Stimulated activated CD8-positive, alpha-beta memory T cell treated with anti-CD3 and anti-CD28 coated beads, Interleukin-4, amount 100 ng/mL, for 24 hours (primary cell): ENCODE measurements at places on chromosomes 3 and 15.

GRCh38 chr3:169945313-169945712, 21.3 kb upstream of the SEC62 start:
- peak; percentile 15 for DNase-seq

DNA sequence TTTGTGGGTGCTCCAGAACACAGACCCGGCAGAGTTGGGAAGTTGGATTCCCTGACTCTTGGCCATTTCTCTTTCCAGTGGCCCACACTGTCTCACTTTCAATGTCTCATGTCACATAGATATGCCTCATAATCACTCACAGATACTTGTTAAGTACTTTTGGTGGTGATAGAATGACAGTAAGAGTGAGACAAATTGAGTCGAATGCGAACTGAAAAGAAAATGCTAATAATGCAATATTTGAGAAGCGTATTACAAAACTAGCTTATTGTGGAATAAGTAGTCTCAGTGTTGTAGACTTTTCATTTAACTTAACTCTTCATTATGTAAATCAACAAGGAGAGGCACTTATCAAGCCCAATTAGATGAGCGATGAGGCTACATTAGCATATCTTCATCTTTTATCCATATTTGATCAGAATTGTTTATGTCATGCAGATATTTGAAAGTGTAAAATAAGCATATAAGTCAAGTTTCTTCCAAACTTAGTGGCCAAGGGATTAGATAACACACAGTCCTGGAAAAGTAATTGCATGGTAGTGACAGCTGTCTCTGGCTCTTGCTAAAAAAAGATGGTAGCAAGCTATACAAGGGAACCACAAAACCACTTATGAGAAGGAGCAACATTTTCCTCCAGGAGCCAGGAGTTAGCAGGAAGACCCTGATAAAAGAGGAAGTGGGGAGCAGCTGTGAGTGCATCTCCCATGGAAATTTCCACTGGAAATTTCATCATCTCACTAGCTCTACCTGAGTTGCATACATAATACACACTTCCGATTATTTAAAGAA, 243.6 kb downstream of the ARRDC4 start:
- no peak for DNase-seq

DNA sequence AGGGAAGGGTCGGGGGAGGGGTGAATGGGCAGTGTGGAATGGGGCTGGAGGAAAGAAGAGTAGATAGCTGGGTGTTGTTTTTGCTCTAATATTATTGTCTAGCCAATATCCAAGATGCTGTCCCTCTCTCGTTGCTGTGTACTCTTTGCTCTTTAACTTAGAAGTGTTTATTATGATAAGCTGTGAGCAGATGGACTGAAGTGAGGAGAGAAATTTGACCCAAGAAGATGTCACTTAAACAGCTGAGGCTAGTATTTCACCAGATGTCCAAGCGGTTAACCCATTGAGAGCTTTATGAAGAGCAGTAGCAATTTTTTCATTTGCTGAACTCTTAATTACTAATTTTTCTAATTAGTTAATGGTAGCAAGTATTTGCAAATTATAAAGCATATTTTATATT, 212.2 kb upstream of the TP63 start:
- no peak for DNase-seq

- DNase-seq, result no peak
Observed at GRCh38 chr15:39645138-39645975, 64.5 kb downstream of the THBS1 start.

- DNase-seq, result no peak
Observed at GRCh38 chr3:48518638-48519276, 14.8 kb upstream of the SHISA5 start.

- no peak for DNase-seq
Observed at GRCh38 chr3:193902607-193903511, 233.1 kb upstream of the HES1 start.

DNA sequence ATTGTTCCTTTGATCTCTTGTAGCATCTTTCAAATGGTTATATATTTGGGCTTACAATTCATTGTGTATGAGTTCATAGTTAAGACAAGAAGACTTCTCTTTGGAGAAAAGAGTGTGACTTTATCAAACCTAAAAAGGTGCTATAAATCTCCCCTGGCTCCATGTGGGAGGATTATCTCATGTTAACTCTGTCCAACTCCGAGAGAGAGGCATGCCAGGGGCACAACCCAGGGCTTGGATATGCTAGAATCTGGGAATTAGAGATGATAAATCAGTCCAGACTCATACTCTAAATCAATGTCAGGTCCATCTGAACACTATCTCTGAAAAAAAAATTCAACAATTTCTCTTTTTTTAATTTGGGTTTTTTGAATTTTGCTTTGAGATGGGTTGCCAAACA, 462.8 kb downstream of the TUSC7 start:
- DNase-seq, result no peak

GRCh38 chr15:85495096-85495495, 114.7 kb downstream of the AKAP13 start:
- no peak for DNase-seq

DNA sequence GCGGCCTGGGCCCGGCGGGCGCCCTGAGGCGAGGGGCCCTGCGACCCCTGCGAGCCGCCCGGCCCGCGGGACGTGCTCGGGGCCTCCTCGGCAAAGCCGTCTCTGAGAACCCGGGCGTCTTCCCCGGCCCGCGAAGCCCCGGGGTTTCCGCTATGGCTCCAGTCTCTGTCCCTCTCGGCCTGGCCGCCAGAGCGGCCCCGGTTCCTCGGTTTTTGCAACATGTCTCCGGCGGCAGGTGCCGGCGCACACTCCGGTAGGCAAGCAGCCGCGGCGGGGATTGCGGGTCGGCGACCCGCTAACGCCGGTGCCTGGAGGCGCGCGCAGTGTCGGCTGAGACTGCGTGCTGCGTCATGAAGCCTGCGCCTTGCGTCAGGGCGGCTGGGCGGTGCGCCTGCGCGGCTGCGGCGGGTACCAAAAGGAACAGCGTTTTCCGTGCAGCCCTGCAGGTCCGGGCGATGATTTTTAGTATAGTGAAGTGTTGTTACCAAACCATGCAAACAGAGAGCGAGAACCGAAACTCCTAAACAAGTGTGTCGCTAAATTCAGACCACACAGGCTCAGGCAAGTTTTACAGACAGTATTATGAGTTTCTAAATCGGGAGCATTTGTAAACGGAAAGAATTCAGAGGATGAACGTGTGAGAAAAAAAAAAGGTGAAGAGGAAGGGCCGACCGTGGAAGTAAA, at the start of gene NSMCE3:
NSMCE3 (minus strand) TSS at position 338 of the 684 bp plus-strand sequence; CDS start at position 221, 117 bp downstream.
- DNase-seq, result peak; percentile 87

DNA sequence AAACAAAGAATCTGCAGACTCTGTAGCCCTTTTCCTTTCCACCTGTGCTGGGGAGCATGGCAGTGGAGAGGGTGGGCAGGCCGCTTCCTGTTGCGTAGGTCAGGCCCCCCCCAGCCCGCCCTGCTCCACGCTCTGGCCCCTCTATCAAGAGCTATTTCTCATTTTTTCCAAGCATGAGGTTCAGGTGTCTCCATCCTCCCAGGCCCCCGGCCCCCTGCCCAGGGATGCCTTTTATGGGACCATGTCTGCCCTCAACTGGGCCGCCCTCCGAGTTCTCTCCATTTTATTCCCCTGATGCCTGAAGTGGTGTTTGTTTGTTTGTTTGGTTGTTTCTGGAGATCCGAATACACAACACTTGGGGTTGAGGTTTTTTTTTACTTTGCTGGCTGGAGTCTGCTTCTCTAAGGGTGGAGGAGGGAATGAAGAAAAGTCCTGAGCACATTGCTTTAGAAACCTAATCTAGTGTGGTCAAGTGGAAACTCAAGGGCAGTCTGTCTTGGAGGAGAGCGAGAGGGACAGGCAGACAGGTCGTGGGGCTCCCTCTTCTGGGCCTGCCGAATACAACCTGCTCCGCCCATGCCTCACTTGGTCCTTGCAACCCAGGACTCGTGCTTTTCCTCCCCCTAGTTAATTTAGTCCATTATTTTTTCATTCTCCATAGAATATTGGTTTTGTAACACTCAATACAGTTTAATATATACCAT, 176.5 kb upstream of the LYSMD4 start:
- no peak for DNase-seq

DNA sequence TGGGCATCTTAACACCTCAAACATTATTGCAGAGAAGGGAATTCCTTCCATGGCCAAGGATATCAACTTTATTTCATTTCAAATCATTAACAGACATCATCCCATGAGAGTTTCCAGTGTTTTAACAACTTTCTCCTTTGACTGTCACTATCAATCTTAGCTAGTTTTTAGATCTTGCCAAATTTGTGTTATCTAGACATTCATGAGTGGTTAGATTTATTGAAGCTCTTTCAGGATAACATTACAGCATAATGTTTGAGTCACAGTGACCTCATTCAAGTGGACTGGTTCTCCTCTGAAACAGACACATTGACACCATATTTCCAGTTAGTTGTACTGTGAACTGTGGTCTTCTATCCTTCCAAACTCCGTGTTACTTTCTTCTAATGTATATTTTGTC, 8.6 kb upstream of the TNFAIP8L3 start:
- DNase-seq, result no peak

- no peak for DNase-seq
Observed at GRCh38 chr15:51878446-51879386, 49.3 kb downstream of the TMOD3 start.

DNA sequence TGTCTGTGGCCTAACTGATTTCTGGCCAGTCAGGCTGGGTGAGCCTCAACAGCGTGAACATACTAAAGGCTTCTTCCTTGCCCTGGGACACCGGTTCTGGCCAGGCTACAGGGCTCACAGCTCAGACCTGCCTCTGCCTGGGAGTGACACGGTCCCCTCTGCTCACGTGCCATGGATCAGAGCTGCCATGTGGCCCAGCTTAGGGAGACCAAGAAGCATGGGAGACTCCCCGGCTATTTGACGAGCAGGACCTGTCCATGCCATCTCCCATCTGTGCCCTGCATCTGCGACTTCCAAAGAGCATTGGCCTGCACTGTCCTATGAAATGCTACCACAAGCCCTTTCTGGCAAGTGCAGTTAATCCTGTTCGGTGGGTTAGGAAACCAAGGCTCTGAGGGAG, 57.4 kb downstream of the APBA2 start:
- no peak for DNase-seq

- no peak for DNase-seq
Observed at GRCh38 chr15:73560501-73561117, 72.6 kb downstream of the NPTN start.

- DNase-seq, result no peak
Observed at GRCh38 chr15:40439960-40440742, 602 bp upstream of the BAHD1 start.

DNA sequence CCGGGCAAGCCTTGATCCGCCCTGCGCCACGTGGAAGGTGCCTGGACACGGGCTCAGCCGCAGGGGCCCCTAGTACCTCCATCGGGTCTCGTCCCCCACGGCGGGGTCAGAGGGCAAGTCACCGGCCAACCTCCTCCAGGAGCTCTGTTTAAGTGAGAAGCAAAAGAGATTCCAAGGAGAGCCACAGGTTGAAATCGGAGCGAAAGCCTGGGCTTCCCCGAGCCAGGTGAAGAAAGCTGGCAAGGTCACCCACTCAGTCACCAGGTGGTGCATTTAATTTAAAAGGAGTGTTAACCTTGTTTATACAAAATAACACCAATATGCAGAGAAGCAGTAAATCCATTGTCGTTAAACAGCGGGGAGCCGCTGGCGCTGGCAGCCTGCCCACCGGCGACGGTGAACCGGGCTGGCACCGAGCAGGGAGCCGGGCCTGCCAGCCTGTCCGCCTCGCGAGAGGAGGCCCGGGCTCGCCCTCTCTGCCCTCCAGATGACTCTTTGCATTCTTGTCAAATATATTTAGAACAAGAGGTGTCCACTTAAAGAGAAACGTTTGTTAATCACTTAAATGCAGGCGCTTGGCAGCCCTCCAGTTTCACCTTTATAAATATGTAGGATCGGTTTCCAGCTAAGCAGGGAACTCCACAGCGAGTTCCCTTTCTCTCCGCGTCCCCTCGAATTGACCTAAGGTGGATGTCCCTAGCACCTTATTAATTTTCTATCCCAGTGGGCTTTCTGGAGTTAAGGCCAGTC, 277.3 kb upstream of the NR2F2 start:
- no peak for DNase-seq

DNA sequence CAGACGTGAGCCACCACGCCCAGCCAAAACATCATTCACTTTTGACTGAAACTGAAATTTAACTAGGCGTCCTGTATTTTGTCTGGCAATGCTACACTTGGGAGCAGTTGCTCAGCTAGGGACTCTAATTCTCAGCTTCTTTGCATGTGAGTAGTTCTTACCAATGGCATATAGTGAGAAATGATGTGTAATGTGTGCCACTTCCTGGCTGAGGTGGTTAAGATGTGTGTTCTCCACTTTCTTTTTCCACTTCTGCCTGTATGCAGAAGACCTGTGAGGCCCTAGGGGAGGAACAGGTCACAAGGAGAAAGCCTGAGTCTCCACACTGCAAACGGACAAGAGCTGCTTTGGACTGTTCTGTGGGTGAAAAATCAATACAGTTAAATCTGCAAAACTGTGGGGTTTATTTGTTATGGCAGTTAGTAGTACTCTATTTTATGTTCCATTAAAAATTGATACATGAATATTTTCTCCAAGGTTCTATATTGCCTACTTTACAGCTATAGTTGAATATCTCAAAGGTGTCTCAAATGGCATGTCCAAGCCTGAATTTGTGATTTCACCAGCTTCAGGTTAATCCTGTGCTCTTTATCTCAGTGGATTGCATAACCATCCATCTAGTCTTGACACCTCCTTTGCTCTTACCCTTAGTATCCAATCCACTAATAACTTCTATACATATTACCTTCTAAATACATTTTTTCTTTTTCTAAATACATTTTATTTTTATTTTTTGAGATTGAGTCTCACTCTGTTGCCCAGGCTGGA, 59.3 kb downstream of the NR1D2 start:
- no peak for DNase-seq

- no peak for DNase-seq
Observed at GRCh38 chr15:36761132-36761847, 181.9 kb downstream of the CDIN1 start.

- no peak for DNase-seq
Observed at GRCh38 chr15:79977431-79978054, 6.5 kb upstream of the BCL2A1 start.

GRCh38 chr3:146974001-146974400, 368.9 kb upstream of the PLSCR5 start:
- DNase-seq, result no peak

- DNase-seq, result no peak
Observed at GRCh38 chr3:140250945-140251344, 316.0 kb downstream of the CLSTN2 start.

DNA sequence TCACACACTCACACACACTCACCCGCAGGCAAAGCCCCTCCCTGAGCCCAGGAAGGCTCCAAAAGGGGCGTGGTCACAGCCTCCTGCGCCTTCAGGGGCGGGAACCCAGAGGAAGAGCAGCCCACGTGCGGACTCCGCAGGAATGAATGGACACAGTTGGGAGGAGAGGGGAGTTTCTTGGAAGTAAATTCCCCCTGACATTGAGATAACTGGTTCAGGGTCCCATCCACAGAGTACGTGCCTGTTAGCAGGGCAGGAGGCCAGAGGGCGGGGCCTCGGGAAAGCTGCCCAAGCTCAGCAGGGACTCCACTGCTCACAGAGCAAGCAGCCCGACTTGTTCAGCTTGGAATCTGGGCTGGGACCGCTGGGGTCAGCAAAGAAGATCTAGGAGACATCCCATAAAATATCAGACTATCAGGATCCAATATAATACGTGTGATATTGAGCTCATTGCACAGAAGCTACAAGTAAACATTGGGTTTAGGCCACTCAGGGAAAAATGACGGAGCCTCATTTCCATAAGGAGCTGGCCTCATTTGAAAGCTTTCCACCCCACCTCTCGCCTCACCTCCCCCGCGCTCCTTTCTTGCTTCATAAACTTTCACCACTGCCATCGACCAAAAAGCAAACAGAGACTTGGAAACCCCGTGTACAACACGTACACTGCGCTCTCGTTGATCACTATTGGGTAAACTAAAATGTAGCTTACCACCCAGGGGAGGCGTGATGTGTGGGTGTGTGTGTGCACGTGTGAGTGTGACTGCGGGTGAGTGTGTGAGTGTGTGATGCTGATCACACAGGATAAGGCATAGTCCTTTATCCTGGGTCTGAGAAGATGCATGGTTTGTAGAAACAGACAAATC, 36.0 kb downstream of the TM2D3 start:
- DNase-seq, result no peak
